ENCODE measurements at places on chromosomes 7 and 10.

DNA sequence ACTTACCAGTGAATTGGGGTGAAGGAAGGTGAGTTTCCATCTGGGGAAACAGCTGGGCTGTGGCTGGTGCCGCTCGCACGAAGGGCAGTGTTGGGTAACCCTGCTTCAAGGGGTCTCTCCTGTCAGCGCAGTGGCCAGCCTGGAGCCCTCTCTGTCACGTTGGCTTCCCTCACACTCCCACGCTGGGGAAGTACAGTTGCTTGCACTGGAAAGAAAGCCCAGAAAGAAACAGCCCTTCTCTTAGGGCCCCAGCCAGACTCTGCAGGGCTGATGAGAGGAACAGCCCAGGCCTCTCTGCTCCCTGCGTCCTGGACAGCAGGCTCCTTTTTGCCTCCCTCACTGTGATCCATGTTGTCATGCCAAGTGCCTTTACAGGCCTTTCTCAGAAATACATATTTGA lies 40.3 kb upstream of the TRIM8 start:
- no peak for DNase-seq

- no peak for DNase-seq
These were observed 19.1 kb downstream of the ADAM8 start for GRCh38 chr10:133257489-133258065.

- DNase-seq: no peak
These were observed 14.1 kb upstream of the CFAP69 start for GRCh38 chr7:90230834-90231233.

DNA sequence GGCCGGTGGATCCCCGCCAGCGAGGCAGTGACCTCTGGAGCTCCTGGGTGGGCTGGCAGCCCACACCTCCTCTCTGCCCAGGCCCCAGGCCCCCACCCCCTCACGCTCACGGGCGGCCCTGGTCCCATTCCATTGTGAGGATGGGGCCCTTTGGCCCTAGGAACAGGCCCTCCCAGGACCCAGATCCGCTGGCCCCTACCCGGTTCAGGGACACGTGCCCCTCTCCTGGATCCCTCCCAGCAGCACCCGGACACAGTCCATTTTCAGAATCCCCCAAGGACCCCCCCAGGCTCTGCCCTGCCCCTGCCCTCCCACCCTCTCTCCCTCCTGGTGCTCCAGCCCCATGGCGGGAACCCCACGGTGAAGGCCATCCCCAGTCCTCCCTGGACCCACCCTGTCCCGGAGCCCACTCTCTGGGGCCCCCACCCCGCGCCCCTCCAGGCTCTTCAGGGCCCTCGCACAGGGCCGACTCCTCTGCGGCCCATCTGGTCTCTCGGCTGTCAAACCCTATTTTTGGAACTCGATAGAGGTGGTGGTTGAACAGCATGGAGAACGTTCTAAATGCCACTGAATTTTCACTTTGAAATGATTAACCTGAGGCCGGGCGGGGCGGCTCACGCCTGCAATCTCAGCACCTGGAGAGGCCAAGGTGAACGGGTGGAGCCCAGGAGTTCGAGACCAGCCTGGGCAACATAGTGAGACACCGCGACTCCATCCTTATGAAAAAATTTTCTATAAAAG lies 8.1 kb downstream of the ADAP1 start:
- DNase-seq: no peak

GRCh38 chr10:80702143-80702542 lies 164.4 kb downstream of the SH2D4B start:
- no peak for DNase-seq

DNA sequence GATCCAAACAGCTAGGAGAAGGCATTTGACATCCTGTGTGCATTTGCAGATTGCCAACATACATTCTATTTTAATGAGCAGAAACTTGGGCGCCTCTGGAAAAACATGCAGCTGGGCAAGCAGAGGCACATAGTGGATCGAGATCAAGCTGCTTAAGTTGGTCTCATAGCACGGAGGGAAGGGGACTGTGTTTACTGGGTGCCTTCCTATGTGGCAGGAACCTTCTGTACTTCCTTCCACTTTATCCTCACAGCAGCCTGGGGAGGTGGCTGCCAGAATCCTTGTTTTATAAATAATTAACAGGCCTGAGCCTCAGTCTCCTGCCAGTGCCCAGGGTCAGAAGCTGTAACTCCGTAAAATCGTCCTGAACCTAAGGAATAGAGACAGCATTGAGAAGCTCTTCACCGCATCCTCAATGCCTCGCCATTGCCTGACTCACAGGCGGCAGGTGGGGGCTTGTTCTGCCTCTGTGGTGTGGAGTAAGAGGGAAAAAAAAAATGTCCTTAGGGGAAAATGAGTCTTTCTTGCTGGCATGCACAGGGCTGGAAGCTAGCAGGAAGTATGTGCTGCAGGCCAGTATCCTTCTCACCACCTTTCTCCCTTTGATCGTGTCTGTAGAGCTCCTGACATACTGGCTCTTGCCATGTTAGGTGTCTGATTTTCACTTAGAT lies 6.2 kb downstream of the VWA2 start:
- DNase-seq: no peak

DNA sequence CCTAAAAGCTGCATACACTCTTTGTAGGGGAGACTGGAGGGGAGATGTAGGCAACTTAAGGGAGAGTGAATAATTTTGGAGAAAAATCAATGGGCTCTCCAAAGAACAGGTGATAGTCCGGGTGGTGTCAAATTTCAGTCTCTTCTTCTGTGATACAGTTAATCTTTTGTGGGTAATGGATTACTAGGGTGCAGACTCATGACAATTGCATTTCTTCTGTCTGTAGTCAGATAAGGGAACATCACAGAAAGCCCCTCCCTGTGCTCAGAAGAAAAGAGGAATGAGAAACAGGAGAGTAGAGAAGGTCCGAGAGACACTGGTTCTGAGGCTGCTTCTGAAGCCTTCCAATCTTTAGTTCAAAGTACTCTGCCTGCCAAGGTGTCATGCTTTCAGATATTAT lies 1140.7 kb upstream of the LRRN3 start:
- DNase-seq: no peak

DNA sequence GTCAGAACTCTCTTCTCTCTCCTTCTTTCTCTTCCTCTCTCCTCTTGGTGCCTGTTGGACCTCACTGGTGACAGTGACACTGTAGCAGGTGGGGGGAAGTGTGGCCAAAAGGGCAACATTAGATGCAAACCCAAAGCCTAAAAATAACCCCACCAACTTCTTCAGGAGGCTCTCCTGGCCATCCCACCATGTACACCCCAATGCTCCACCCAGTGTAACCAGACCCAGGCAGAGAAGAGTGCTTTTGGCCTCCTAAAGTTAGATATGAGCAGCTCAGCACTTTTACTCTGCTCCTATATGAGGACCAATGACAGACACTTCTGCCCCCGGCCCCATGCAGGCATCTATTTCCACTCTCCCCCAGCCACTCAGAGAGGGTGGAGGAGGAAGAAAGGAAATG lies 5.5 kb downstream of the MYOZ1 start:
- DNase-seq: no peak

DNA sequence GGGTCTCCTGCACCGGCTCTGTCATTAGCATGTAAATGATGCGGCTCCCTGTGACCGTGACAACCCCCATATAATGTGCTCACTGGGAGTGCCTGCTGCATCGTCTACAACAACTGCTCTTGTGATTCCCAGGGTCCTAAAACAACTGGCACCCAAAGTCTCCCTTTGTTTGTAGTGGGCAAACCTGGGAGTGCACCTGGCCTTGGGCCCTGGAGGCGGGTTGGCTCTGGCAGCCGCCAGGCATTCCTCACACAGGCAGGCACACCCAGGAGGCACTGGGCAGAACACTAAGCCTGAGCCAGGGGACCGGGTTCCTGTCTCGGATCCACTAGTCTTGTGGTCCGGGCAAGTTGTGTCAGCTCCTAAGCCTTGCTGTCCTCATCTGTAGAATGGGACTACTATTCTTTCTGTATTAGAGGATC lies 115.5 kb upstream of the GPR26 start:
- DNase-seq: peak; percentile 1

GRCh38 chr10:5640501-5640900 lies 25.9 kb downstream of the ASB13 start:
- DNase-seq: no peak

DNA sequence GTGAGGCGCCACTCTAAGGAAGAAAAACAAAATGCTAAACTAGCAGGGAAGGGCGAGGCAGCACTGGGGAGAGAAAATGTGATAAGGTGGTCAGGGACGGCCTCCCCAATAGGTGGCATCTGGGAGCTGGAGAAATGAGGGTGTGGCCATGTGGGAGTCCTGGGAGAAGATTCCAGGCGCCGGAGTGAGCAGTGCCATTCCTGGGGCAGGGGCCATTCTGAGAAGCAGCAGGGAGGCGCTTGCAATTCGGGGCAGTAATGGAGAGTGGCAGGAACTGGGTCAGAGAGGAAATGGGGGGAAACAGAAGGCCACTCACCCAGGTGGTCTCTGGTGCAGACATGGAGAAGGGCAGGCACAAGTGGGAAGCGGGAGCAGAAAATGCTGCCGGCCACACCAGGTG lies 61.8 kb upstream of the LRRC18 start:
- DNase-seq: no peak

- no peak for DNase-seq
These were observed 50.3 kb downstream of the ATXN7L1 start for GRCh38 chr7:105826143-105826542.

DNA sequence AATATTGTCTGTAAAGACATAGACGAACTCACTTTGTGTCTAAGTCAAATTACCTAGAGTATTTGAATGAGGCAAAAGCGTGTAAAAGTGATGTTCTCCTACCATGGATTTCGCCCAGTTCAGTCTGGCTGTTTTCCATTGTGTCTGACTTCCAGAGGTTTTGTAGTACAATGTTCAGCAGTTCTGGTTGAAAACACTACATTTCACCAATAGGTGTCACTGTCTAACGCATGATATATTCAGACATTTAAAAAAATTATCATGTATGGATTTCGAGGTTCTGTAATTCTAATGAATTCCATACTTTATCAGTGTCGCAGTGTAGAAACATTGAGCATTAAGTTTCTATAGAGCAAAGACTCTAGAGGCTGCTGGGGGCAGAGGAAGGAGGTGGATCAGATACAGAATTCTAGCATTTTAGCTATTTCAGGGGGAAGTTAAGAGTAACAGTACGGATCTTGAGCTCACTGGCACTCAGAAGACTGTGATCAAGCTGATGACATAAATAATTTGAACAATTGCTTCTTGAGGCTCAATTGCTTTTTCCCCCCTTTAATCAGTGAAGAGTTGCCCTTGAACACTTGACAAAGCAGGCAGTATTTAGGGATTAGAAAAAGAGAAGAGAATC lies 196.9 kb upstream of the RHOBTB1 start:
- peak; percentile 77 for DNase-seq

DNA sequence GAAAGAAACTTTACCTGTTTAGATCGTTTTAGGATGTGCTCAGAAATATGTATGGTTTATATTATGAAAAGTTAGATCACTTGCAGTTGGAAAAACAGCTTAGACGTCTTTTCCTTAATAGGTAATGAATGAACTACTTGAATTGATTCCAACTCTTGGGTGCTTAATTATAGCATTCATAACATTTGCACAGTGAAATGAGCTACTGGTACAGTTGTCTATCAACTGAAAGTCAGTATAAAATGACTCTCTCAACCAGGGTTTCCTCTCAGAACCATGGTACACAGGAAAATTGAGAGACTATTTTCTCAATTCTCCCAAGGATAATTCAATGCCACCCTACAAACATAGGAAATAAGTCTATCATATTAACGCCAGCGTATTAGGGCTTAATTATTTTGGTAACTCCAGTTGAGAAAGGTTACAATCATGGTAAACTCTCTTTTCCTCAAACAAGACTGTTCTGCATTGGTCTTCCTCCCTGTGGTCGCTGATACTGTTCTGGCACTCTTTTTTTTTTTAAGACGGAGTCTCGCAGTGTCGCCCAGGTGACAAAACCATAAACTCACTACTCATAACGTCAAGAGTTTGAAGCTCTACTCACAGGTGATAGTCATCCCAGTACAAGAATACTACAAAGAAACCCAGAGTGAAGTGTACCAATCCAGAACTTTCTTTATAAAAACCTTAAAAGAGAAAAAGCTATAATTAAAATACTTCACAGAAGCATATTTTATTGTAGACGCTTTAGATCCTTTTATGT lies 2.0 kb downstream of the ANLN start:
- peak; percentile 44 for DNase-seq

DNA sequence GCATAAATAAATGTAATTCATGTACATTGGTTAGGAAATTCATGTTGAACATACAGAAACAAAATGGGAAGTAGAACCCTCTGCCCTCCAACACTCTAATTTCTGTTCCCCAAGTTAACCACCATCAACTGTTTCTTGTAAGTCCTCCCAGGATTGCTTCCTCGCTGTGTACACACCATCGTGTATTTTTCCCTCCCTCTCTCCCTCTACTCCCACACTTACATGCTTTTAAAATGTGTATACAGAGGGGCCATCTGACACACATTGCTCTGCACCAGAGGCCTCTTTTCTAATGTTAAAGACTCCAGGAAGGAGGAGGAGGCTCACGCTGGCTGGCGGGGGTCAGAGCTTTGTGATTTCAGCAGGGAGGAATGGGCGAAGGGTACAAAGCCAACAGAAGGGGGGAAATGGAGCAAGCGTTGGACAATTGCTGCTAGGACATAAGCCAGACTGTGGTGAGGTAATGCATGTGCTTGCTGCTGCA lies 1.9 kb upstream of the EPHA1 start:
- no peak for DNase-seq

GRCh38 chr10:92290076-92290836 lies 622 bp downstream of the CPEB3 start:
- peak; percentile 75 for DNase-seq

DNA sequence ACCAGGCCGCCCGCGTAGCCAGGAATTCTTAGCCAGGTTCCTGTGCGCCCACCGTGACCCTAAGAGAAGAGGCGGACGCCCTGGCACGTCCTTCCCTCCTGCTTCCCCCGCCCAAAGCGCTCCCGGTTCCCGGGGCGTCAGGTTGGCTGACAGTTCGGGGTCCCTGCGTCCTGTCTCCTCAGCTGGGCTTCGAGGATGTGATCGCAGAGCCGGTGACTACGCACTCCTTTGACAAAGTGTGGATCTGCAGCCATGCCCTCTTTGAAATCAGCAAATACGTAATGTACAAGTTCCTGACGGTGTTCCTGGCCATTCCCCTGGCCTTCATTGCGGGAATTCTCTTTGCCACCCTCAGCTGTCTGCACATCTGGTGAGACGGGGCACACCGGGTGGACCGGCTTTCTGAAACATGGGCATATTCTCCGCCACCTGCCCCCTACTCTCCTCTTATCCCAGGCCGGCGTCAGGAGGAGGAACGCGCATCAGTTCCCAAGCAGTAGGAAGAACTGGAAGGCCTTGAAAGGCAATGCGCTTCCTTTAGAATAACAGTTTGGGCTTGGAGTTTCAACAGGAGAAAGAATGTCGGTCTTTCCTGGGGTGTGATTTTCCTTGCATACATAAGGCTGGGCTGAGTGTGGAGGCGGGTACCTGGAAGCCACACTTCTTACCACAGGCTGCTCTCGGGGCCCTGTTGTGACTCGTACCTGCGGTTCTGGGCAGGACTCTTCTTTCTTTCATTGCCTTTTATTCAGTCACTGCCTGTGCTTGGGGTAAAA lies 728 bp downstream of the CAV2 start:
- DNase-seq: no peak

Measured in NCI-H1417 (cell line).